Nephron progenitor cell (in vitro differentiated cells): ENCODE measurements at places on chromosomes 7 and 10.

- DNase-seq, result no peak
These were observed 188.5 kb upstream of the PLXNA4 start for GRCh38 chr7:132764762-132765161.

DNA sequence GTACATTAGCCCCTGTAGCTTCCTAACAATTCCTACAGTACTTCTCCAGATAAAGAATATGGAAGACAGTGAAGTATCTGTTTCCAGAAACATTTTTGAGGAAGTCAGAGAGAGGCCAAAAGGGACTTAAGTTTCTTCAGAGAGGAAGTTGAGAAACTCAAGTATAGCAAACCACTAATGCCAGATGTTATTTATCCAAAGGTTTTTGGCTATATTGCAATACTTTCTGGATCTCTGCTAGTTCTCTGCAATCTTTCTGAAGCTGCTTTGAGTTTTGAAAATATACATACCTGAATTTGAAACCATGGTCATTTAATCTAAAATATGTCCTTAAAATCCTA lies 64.7 kb downstream of the BICC1 start:
- no peak for DNase-seq

DNA sequence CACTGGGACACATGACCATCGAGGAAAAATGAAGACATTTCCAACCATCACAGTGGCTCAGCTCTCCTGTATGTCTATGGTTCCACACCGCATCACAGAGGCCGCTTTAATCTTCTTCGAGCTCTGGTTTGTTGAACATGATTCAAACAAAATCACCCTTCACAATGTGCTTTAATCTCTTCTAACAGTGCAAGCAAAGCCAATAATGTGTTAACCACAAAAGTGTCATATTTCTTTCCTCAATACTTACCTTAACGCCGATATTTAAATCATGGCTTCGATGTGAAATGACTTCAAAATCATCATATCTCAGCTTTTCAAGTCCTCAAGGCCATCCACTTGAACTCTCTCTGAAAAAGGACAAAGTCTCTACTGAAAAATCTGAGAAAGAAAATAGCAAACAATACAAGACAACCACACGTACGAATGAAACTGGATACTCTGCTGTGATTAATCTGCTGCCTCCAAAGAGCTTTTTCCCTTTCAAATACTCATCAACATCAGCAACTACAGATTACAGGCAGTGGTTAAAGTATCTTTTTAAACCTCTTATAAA lies 23.0 kb upstream of the SVIL start:
- no peak for DNase-seq

DNA sequence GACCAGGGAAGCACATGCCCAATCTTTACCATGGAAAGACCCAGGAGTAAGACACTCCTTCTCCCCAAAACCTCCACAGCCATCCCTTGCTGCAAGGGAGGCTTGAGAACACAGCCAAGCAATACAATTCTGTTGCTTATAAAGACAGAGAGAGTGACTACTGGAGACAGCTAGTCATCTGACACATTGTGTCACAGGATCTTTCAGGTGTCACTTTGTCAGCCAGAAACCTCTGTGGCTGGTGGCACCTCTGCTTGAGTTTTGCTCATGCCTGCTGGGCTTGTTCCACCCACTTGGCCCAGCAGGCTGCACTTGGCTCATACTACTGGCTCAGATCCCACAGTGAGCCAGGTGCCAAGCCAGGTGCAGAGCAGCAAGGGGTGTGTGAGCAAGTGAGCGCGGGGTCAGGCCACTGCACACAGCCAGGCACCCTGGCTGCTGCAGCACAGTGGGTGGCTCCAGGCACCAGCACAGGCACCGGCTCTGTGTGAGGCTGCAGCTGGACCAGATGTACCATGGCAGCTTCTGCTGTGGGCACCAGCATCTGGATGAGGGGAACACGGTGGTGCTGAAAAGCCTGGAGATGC lies 12.4 kb upstream of the PRLHR start:
- DNase-seq, result no peak

- peak; percentile 71 for DNase-seq
These were observed at the start of gene PLAC9 for GRCh38 chr10:80132299-80133139. PLAC9 (plus strand) TSS chr10:80132730; CDS start chr10:80132763, 33 bp downstream.

DNA sequence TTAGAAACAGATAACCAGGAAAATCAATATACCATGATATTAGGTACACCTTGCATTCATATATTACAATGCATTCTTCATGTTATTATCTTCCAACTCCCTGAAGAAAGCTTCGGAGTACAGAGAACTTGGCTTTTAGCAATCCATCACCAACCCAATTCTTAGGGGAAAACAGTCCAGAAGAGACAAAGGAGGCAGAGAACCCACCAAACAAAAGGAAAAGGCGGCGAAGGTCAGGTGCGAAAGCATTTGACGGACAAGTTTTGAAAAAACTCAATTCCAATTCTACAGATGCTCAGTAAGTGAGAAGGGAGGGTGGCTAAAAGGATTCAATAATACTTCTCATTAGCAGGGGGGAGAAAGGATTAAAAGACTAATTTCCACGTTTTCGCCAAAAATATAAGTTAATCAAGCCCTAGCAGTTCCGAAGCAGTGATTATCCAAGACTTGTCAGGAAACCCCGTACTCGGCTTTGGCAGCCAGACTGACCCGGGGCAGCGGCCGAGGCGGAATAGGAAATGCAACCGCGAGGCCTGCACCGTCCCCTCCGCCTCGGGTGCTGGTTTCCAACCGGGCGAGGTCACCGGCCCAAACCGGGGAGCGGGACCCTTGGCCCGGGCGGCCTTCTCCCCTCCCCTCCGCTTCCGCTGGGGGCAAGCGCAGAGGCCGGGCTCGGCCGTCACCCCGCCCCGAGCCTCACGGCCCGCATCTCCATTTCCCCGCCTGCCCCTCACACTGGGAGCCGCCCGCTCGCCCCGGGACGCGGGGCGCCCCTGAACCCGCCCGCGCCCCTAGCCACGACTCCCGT lies 747 bp downstream of the GDI2 start:
- DNase-seq, result peak; percentile 59

DNA sequence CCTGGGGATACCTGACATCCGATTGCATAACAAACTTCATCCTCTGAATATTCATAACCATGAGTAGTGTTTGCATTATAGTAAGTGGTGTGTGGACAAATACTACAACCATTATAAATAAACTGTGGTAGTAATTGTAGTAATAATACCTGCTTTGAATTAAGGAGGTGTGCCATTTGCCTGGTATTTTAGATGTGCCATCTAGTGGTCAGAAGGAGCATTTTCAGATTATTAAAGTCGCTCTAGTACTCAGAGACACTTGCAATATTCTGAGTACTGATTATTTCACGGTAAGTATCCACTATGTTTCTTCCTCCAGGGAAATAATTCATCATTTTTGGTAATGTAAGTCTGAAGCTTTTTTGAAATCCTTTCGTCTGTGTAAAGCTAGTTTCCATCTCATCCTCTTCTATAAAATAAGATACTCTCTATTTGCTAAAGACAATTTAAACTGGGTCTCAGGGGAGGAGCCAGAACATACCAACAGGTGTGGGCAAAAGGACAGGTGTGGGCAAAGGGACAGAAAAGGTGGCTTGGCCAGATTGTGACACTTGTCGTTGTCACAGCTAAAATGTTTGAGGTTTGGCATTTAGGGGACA lies 115.3 kb upstream of the WDR11 start:
- DNase-seq, result no peak
